ENCODE measurements at places on chromosomes 5 and 9.

DNA sequence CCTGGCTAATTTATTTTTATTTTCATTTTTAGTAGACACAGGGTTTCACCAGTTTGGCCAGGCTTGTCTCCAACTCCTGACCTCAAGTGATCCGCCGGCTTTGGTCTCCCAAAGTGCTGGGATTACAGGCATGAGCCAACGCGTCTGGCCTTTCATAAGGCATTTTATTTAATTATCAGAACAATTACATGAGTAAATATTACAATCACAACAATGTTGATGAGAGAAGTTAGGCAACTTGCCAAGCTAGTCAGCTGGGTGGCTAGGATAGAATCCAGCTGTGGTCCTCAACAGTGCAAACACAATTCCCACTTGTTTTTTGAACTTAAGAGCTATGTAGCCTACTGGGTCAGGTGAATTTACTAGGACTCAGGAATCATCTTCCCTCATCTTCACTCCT lies 22.0 kb downstream of the C9orf57 start:
- no peak for DNase-seq

DNA sequence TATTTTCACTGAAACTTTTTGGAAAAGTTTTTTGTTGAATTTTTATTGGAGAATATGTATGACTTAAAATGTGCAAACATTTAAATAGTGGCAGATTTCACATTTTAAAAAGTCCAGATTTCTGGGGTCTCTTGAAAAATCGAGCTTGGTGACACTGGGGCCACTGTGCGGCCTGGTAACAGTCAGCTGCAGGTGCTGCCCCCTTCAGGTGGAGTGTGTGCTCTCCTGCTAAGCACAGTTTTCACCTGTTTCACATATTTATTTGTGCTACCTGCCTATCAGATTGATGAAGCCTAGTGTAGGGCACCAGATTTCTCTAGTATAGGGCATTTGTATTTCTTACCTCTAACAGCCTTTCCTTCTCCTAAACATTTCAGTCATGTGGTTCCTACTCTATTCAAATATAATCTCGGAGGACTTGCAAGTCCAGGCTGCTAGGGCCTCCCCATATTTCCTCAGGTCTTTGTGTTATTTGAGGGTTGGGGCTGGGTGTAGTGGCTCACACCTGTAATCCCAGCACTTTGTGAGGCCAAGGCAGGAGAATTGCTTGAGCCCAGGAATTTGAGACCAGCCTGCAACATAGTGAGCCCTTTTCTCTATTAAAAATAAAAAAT lies 95.8 kb upstream of the KLF9 start:
- peak; percentile 28 for DNase-seq

DNA sequence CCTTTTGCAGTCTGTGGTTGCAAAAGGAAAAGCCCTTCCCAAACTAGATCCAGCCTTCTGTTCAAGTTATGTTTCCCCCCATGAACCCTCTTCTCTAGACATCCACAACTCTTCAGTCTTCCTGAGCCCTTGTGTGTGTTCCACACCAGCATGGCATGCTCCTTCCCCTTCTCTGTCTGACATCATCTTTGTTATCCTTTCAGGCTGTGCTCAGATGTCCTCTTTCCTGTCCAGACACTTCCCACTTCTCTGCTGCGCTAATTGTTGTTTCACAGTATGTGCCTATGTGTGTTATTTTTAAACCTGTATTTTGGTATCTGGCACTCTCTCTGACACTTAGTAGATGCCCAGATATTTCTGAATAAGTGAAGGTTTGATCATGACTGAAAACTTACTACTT lies 38.2 kb downstream of the FOCAD start:
- DNase-seq, result no peak

DNA sequence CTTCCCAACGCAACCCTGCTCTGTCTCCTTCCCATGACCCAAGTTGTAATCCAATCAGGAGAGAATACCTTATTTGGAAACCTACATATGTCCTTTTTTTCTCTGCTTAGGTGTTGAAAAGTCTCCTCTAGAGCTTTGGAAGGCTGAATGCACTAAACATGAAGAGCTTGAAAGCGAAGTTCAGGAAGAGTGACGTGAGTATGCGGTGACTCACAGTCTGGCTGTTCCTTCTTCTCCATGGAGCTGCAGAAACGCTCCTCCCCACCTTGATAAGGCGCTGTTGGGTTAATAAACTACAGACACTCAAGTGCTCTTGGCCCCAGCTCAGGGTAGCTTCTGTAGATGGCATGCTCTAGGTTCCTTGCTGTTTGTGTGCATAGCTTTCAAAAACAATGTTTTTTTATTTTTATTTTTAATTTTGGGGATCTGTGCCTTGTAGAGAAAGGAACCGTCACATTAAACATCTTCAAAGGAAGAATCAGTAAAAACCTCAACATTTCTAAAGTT lies 30.7 kb downstream of the RAI14 start:
- DNase-seq, result no peak

DNA sequence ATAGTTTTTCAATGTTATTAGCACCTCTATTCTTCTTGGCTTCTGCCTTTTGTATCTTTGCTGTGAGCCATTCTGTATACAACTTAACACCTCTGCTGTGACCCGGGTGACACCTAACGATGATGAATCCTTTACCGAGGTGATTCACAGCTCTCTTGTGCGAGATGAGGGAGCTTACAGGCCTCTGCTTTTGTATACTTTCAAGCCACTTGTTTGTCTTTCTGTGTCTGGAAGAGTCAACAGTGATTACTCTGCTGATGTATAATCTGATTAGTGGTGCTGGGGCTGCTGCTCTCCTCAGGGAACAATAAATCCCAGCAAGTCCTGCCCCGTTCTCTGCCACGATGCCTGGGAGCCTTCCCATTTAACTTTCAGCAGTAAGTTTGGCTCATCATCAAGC lies 442.9 kb upstream of the SGCD start:
- no peak for DNase-seq

- DNase-seq, result no peak
These were observed 71.2 kb downstream of the SYK start for GRCh38 chr9:90872835-90873294.

- no peak for DNase-seq
These were observed 455.3 kb downstream of the RAB3C start for GRCh38 chr5:59037941-59038797.

- DNase-seq, result no peak
These were observed 139.3 kb upstream of the NR3C1 start for GRCh38 chr5:143542798-143543144.

DNA sequence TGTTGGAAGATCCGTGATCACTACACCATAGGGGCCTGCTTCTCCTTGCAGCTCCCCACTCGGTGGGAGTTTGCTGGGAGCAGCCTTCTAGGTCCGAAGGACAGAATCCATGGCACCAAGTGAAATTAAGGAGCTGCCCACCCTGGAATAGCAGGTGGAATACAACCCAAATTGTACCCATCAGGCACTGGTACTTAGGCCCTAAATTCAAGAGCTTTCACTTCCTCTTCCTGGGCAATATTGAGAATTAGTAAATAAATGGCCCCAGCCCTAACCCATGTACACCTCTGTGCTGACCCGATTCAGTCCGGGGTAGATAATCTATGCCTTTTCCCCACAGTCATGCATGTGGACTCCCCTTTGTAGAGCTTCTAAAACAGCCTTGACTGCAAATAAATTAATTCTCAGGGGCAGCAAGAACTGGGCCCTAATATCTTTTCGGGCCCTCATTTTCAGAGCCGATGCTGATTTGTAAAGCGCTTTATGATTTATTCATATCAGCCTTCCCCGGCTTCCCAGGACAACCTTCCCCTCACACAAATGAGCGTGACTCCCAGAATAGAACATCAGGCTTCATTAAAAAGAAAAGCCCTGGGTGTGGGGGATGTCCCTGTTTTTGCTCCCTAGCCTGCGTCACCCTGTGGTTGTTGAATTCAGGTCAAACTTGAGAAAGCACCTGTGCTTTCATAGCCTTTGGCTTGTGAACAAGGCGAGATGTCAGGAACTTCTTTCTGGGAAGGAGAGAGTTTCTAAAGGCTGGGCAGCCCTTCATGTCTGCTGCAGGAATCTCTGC lies 126.1 kb upstream of the TBC1D2 start:
- DNase-seq, result no peak

- DNase-seq, result no peak
These were observed 35.4 kb downstream of the F2R start for GRCh38 chr5:76751291-76751690.

- no peak for DNase-seq
These were observed 341 bp downstream of the MXD3 start for GRCh38 chr5:177311392-177311722.

DNA sequence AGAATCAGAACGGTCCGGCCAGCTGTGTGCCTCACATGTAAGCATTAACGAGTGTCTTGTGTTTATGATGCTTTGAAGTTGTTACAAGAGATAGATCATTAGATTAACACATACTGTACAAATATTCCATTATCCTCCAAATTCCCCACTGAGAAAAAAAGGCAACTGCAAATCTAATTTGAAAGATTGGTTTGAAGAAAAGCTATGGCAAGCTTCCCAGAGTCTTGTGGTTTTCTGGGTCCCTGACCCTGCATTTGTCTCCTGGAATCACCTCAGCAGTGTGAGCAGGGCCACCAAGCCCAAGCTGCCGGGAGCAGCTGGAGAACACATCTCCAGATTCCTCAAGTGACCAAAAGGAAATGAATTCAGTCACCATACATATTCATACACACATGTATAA lies 36.9 kb upstream of the ADAMTS16 start:
- no peak for DNase-seq

GRCh38 chr5:165393839-165394238 lies 1888.4 kb downstream of the MAT2B start:
- DNase-seq, result no peak

DNA sequence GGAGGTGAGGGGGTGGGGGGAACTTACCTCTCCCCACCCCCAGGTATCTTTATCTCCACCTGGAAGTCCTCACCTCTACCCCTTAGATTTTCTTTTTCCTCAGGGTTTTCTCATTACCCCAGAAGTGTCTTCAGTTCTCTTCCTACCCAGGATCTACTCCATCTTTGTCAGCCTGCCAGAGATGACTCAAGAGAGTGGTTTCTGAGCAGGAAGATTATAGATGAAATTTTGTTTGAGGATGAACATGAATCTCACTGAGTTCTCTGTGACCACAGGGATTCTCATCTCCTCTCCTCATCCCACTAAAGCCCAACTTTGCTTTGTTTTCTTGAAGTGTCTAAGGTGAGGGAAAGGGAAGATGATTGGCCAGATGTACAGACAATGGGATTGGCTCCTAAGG lies 5.2 kb upstream of the HINT2 start:
- no peak for DNase-seq

GRCh38 chr5:136276087-136276486 lies 83.1 kb upstream of the SMIM32 start:
- no peak for DNase-seq

DNA sequence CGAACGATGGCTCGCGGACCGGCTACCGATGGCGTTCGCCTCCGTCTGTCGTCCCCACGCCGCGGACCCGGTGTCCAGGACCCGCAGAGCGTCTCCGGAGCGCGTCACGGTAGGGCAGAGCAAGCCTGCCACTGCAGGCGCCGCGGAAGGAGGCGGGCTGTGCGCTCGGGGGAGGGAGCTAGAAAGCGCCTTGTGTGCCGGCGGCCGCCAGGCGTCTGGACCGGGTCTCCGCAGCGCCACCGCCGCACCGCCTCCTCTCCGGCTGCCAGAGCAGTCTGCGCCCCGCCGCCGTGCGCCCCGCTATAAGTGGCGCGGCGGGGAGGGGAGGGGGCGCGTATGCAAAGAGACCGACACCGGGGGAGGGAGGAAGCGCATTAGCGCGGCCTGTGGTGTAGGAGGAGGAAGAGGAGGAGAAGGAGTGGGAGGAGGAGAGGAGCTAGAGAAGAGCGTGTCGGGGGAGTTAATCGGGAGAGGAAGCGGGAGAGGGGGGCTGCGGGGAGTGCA lies at the start of gene ENC1:
Gene ENC1, minus strand, starts transcription at position 279 of the 504 bp plus-strand sequence. CDS start 4,243 bp downstream, outside the sequence.
- DNase-seq, result peak; percentile 68

GRCh38 chr9:38347271-38347671 lies 45.2 kb upstream of the ALDH1B1 start:
- no peak for DNase-seq

DNA sequence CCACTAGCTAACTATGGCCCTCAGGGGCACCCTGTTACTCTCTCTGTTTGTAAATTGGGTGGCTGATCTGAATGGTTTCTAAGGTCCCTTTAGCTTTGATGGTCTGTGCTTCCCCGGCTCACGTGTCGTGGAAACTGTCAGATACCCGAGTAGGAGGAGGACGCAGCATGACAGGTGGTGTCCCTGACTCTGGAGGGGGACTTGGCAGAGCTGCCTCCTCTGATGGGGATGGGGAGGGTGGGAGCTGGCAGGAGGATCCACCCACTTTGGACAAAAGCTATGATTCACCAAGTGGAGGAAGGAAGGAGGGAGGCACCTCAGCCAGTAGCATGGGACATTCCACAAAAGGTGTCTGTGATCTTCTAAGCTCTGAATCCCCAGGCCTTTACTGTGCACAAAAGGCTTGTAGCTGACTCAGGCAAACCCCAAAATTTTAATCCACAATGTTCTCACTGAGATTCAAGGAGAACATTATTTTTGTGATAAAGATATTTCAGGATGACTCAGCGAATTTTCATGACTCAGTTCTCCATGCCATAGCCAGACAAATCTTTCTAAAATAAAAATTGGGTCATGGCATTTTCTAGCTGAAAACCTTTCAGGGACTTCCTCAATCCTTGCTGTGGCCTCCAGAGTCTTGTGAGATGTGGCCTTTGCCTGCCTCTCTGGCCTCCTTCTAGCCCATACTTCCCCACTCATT lies 131.0 kb upstream of the BRINP1 start:
- DNase-seq, result no peak

GRCh38 chr9:2595973-2596372 lies 25.6 kb upstream of the VLDLR start:
- no peak for DNase-seq

DNA sequence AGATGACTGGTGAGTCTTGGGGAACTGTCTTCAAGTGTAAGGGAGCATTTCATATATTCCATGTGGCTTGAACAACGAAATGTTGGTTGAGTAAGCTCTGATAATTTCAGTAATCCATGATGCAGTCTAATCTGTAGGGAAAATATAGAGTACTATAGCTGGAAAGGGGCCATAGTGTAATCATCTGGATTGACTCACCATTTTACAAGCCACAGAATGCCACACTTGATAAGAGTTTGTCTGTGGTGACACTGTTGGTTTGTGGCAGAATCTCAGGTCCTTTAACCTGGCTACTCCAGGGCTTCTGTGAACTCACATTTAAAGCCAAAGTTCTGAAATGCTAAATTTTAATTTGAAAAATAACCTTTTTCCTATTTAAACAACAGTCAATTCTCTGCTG lies 16.3 kb upstream of the MAML1 start:
- no peak for DNase-seq

- peak; percentile 35 for DNase-seq
These were observed 536 bp downstream of the FEM1C start for GRCh38 chr5:115544043-115544435.

DNA sequence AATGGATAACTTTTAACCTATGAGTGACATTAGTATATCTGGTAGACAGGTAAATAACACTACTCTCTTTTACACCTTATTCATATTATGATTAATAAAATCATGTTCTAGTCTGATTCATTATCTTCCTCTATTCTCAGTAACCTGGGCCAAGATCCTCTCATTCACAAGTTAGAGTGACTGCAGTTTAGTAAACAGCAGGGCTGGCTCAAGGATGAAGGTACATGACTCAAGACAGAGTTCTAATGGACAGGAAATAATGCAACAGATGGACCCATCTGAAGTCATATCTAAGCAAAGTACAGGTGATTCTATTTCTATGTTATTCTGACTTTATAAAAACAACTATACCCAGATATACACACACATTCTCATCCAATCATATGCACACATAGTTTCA lies 582.5 kb upstream of the CDH18 start:
- DNase-seq, result no peak

GRCh38 chr5:160083501-160083900 lies 35.7 kb downstream of the PWWP2A start:
- no peak for DNase-seq

Data from stimulated activated CD4-positive, alpha-beta T cell treated with anti-CD3 and anti-CD28 coated beads, Interleukin-1b, Interleukin-23, amount 100 ng/mL, for 24 hours (primary cell).